Activated CD4-positive, alpha-beta memory T cell treated with anti-CD3 and anti-CD28 coated beads, Interleukin-2, amount 10 ng/mL, durations not matched to agents 7 days and 5 days (primary cell): ENCODE measurements at places on chromosomes 11 and 22.

DNA sequence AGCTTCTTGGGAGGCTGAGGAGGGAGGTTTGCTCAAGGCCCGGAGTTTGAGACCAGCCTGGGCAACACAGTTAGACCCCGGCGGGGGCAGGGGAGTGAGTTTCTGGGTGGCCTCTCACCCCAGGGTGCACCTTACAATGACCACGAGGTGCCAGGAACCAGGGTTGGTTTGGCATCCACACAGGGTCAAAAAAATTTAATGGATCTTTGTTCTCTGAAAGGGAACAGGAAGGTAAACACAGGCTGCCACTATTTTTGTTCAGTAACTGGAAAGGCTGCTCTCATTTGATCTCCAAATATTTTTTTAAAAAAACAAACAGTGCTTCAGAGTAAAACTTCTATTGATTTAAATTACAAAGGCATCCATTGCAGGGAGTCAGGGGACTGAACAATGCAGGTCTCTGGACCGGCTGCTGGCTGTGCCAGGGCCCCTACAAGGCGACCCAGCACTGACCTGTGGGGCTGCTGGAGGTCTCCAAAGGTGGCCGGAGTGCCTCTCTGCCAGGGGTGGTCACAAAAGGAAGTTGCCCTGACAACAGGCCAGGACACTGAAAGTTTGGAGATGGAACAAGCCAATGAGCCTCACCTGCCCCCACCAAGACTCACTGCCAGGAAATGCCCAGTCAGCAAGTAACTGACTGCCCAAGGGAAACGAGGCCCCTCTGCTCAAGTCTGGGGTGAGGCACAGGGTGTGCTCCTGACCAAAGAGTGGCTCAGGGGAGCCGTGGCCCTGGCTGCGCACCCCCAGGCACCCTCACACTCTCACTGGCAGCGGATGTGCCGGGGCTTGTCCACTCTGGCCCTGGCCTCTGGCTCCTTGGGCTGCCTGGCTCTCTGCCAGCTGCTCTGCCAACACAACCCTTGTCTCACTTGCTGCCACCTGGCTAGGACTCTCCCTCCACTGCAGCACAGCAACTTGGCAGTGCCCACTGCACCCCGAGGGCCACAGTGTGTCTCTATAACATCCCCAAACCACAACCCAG, 51.8 kb downstream of the ARFGAP3 start:
- no peak for DNase-seq

DNA sequence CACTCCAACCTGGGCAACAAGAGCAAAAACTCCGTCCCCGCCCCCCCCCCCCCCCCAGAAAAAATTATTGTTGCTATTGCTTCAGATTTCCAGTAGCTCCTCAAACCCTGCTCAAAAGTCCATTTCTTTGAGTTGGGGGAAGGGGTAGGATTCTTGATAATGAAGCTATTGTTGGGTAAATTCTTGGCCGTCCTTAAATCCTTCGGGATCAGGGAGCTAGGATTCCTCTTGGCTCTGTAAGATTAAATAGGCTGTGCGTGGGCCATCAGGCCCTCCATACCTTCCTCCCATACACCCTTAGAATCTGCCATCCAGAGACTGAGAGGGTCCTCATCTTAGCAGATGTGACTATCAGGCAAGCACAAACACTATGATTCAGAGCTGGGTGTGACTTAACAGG, 16.4 kb downstream of the YWHAH start:
- DNase-seq: no peak

DNA sequence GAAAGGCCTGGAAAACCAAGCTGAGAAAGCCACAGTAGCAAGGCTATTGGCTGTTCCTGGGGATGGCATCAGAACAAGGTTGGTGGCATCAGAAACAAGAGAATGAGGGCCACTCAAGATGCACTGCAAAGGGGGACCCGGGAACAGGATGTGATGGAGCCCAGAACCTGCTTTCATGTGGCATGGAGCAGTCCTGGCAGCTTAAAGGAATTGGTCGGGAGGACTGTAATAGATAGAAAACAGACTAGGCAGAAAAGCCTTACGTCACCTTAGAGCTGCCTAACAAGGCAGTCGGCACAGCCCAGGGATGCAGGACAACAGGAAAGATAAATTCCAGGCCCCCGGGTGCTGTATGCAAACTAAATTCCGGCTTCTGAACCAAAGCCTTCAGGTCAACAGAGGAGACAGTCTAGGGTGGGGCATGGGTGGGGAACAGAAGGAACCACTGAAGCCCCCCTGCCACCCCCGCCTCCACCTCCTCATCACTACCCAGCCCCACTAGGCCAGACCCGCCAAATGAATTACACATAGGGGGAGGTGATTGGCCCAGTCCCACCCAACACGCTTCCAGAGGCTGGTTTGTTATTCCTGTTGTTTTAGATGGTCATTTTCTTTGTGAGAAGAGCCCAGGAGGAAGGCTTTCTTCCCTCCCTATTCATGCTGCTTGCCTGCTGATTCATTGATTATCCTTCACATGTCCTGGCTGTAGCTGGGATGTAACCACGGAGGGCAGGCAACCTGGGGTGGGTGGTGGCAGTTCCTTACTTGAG, 25.7 kb upstream of the LRRC55 start:
- no peak for DNase-seq

GRCh38 chr11:11636671-11637070, 14.9 kb upstream of the GALNT18 start:
- no peak for DNase-seq

DNA sequence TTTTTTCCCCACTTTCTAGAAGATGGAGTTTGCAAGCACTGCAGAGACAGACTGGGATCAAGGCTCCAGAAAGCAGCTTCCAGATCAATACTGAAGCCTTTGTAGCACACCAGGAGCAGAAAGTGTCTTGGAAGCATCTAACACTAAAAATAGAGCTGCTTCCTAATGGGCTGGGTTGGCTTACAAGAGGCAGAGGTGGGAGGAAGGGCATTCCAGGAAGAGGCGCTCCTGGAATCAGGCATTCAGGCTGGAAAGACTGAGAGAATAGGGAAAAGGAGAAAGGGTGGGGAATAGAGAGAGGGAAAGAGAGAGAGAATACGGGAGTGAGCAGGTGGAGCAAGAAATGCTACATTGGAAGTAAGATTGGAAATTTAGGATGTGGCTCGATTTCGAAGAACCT, 395.9 kb downstream of the OPCML start:
- DNase-seq: no peak

DNA sequence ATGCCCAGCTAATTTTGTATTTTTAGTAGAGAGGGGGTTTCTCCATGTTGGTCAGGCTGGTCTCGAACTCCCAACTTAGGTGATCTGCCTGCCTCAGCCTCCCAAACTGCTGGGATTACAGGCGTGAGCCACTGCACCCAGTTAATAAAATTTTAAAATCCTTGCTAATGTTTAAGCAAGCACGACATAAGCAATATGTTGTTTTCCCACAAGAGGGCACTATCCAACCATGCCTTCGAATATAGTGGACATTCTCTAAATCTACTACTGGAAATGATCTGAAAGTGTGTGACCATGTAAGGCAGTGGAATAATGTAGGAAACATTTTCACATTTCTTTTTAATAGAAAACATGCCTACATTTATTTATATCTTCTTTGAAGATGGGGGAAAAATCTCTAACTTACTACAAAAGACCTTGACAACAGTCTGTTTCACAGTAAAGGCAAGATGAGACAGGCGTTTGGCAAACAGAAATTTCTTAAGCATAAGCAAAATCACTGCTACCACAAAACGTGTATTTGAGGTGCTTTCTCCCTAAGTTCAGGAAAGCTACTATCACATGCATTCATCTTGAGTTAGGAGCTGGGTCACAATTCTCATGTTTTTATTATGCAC, 38.2 kb downstream of the PITPNB start:
- DNase-seq: no peak

GRCh38 chr11:47000033-47000432, 63.5 kb downstream of the CSTPP1 start:
- DNase-seq: no peak

- DNase-seq: no peak
Observed at GRCh38 chr11:94855666-94856065, 87.5 kb downstream of the AMOTL1 start.

DNA sequence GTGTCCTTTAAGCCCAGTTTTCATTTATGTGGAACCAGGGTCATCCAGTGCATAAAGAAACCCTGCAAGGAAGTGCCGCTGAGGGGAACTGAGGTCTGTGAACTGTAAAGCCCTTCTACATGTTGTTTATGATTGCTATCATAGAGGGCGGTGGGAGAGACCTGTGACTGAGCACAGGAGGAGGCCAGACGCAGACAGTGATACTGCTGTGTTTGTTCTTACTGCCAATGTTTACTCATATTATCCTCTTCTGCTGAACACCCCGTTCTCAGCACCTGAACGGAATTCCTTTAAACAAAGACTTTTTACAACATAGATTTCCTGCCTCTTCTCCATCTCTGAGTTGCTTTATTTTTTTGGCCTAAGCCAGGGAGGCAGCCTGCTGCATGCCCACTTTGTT, 967 bp upstream of the GALNT18 start:
- DNase-seq: no peak

- DNase-seq: no peak
Observed at GRCh38 chr22:33194529-33195077, 136.4 kb upstream of the SYN3 start.

- DNase-seq: no peak
Observed at GRCh38 chr11:64086258-64087123, 50.8 kb downstream of the FLRT1 start.

- DNase-seq: no peak
Observed at GRCh38 chr11:6594142-6594768, 9.2 kb downstream of the RRP8 start.

DNA sequence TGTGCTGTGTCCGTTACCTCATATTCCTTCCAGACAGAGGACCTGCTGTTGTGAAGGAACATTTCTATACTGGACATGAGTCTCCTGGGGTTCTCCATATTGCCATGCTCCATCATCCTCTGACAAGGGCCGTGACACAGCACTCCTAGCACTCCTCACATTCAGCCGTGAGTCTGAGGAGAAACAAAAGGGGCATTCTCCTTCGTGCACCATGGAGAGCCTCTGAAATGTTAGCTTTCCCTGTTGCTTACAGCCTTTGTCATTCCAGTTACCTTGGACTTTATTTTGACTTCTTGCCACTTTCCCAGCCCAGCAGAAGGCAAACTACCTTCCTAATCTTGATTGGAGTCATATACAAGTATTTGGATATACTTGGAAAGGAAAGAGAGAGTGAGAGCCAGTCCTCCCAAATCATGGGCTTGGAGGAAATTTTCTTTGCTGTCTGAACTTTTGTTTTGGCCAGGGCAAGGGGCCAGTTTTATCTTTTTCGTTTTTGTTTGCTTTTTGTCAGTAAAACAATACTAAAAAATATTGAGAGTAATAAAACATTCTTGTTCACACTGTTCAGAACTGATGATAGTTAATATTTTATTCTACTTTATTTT, 29.1 kb upstream of the TECTA start:
- no peak for DNase-seq

- no peak for DNase-seq
Observed at GRCh38 chr11:133038850-133039249, 493.5 kb downstream of the OPCML start.

- DNase-seq: no peak
Observed at GRCh38 chr22:22605074-22605404, 39.4 kb upstream of the GGTLC2 start.

DNA sequence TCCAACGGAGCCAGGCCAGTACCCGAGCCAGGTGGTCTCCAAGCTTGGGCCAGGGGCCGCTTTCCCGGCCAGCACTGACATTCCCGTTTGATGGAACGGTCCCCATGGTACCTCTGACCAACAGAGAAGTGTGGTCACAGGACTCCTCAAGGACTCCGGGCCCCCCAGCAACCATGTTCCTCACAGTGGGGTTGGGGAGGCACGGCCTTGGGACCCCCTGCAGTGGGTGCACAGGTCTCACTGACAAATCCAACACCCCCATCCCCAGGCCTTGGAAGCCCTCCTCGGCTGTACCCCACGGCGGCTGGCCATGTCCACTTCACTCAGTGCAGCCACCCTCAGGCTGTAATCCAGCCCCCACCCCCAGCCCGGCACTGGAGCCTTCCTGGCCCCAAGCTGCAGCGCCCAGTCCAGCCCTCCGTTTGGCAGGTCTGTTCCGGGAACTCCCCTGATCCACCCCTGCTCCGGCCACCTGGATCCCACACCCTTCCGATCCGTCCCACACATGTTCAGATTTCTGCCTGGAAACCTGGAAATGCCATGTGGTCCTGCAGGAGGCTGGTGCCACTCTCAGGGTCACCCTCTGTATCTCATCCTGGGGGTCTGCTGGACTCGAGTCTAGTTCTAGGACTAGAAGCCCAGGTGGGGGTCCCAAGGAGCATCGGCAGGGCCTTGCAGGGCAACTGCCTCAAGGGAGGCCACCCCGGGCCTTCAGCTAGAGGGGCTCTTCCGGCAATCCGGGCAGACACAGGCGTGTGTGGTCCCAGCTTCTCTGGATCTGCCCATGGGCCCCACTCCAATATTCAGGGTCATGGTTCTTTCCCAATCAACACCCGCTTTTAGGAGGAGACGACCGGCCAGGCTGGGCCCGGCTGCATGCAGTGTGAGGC, 26.6 kb downstream of the TBX1 start:
- no peak for DNase-seq

DNA sequence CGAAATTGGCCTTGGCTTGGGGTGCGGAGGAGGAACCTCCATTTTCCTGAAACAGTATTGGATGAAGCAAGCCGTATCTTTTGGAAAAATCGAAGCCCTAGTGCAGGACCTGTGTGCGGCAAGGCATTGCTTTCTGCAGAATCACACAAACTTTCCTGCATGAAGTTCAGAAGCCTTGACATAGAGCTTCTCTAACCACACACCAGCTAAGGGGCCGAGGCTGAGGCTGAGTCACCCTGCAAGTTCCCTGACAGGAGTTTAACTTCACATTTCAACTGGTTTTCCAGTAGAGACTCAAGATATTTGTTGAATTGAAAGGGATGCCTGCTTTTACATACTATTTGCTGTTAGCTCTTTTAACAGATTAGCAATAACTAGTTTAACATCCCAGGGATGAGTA, 67.8 kb downstream of the TCF20 start:
- peak; percentile 74 for DNase-seq

GRCh38 chr11:46018651-46019050, 96.2 kb downstream of the LARGE2 start:
- no peak for DNase-seq

- no peak for DNase-seq
Observed at GRCh38 chr11:92838759-92839310, 130.6 kb upstream of the MTNR1B start.

GRCh38 chr22:47918276-47918921, 1155.9 kb downstream of the TBC1D22A start:
- peak; percentile 27 for DNase-seq

DNA sequence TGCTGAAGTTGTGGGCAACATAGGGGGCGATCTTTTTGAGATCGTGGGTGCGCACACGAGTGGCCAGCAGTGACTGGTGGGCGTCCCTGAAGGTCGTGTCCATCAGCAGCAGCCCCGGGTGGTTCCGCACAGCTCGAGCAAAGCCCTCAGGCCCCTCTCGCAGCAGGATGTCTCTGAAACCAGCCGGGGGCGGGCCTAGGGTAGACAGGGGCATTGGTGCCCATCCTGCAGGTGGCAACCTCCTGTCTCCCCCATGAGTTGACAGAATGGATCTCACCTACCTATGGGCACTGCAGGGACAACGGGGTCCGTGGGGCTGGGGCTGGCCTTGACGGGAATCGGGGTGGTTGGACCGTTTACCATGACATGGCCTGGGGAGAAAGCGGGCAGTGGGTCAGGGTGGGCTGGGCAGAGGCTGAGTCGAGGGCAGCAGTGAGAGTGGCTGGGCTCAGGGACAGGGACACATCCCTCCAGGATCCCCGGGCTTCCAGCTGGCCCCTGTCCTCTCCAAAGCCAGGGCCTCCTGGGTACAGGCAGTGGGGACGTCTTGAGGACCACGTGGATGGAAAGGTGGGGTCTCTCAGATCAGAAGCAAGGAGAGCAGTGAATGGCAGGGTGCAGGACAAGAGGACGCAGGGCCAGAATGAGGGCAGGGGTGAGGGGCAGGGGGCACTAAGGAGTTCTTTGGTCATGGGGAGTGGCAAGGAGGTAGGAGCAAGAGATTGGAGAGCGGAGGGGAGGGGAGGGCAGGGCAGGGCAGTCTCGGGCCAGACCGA, 4.2 kb upstream of the LRFN4 start:
- DNase-seq: no peak
